ENCODE measurements at places on chromosomes 3 and 15.

DNA sequence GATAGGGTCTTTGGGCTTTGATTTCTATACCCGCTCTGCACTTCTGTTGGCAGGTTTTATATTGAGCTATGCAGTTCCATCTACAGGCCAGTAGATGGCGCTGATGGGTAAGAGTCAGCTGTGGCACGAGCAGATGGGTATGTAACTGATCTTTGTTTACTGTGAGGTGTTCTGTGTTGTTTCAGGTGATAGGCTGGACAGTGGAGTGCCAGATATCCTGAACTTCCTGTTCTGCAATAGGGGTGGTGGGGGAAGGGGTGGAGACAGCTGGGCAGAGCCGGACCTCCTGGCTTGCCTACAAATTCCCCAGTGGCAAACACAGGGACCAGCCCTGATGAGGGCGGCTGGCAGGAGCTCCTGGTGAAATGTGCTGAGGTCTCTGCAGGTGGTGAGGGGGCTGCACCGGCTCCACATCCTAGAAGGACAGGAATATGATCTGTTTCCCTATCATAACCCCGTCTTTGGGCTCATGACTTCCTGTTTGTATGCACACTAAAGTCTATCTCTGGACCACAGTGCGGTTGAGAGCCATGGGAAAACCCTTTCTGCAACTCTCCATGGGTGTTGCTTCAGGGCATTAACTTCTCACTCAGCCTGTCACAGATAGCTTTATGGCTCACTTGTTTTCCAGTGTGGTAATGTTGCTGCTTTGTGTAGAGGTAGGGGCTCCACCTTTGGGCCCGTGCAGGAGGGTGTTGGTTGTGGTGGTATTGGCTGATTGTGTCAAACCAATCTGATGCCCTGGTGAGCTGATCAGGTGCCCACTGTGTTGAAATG, 13.4 kb upstream of the FAM98B start:
- peak; percentile 39 for DNase-seq

- DNase-seq: no peak
Measured at GRCh38 chr3:139301183-139301582, 42.6 kb upstream of the MRPS22 start.

- DNase-seq: no peak
Measured at GRCh38 chr3:87503900-87504498, 227.6 kb upstream of the POU1F1 start.

- peak; percentile 53 for DNase-seq
Measured at GRCh38 chr3:184259878-184260723, 1.3 kb downstream of the CAMK2N2 start.

DNA sequence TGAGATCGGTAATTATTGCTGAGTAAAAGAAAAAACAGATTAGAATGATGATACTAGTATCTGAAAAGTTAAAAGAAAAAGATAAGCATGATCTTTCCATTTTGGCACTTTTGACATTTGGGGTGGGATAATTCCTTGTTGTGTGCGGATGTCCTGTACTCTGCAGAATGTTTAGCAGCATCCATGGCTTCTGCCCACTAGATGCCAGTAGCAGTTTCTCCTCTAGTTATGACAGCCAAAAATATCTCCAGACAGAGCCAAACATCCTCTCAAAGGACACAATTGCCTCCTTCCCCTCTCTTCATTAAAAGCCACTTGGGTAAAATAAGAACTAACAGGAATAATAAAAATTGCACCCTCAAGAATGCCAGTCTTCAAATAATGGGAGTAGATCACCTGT, 468.8 kb upstream of the GRM7 start:
- DNase-seq: no peak

- no peak for DNase-seq
Measured at GRCh38 chr3:186821429-186822387, 15.4 kb upstream of the RFC4 start.
